ENCODE measurements at places on chromosomes 13 and 19. TPM values are rescaled to one million over a fixed set of nuclear protein-coding genes. Genes with fewer than 3 reads are reported as not detected.

DNA sequence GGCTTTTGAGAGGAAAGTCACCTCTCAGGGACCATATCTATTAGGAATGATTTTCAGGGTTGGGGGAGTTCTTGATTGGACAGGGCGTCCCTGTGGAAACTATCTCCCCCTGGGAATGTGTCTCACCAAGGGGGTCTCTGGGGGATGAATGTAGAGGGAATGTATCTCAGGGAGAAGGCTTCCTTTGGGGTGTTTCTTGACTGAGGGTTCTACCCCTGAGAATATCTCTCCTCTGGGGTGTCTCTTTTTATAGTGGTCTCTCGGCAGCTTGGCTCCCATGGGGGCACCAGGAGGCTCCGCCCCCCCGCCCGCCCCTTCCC lies 1.0 kb downstream of the RTBDN start:
- peak; percentile 32 for DNase-seq

GRCh38 chr19:31145007-31145406 lies 204.2 kb downstream of the TSHZ3 start:
- no peak for DNase-seq

DNA sequence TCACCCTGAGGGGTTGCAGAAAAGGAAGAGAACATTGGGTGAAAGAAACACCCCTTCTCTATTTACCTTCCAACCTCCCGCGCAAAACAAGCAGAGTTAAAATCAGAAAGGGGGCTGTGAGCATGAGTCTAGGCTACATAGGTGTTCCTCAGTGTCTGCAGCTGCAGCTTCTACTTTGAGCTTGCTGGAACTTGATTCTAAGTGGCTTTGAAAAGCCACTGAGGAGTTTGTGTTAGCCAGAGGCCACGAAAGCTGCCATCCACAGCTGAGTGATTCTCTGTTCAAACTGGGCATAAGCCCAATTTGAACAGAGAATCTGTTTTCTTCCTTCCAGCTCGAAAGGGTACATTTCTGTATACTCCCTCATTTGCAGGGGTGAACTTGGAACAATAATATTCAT lies 343.9 kb downstream of the PCDH9 start:
- DNase-seq: peak; percentile 3

- peak; percentile 89 for DNase-seq
These were observed at the start of gene TEAD2 for GRCh38 chr19:49362048-49362928. Gene TEAD2 (minus strand): TSS chr19:49362416. CDS start chr19:49360075, 2,341 bp downstream.

DNA sequence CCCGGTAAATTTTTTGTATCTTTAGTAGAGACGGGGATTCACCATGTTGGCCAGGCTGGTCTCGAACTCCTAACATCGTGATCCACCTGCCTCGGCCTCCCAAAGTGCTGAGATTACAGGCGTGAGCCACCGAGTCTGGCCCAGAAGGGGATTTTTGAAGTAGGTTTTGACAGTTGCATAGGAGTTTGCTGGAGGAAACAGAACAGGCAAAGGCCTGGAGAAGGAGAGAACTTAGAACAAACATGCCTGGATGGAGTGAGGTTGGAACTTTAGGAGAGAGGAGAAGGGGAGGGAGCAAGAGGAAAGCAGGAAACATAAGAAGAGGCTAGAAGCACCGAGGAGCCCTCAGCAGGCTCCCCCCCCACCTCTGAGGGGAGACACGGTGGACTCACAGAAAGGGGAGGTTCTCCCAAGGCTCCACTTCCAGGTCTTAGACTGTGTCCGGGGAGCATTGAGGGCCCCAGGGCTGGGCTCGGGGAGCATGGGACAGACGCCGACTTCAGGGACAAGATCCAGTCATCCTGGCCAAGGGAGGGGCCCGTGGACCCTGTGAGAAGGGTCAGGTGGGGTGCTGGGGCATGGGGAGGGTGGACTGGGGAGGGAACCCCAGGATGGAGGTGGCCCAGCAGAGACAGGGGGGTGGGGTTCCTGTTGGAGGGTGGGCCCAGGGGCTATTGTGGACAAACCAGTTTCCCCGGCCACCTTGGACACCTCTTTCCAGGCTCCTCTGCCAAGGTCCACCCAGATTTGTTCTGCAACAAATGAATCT lies 1.8 kb upstream of the FBN3 start:
- no peak for DNase-seq

- DNase-seq: no peak
These were observed 66.2 kb downstream of the FOXO1 start for GRCh38 chr13:40600149-40600751.

DNA sequence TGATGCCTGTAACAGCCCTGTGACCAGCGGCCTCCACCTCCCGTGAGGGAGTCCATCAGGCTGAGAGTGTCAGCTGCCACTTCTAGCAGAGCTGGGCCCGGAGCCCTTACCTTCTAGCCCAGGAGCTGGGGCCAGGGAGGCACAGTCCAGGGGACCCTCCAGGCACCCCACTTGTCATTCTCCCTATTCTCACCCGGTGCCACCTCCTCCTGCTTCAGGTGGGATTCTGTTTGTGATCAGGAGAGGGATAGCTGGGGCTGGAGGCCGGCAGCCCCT lies 4.1 kb downstream of the RASA3 start:
- DNase-seq: no peak

- DNase-seq: peak; percentile 100
These were observed 959 bp downstream of the TNPO2 start for GRCh38 chr19:12722566-12723380.

DNA sequence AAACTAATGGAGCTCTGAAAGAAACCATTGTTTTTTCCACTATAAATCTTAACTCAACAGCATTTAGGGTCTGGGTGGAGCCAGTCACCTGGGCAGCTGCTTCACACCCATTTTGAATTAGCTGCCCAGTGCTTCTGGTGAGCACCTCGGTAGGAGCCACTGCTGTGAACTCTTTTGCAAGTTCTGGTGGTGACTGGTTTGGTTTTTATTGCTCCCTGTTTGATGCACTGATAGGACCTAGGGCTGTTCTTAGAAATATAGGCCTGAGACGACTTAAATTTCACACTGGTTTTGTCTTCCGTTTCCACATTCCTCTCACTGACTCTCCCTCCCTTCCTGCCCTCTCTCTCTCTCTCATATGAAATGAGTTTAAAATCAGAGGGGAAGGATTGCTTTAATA lies 103.9 kb downstream of the GGACT start:
- no peak for DNase-seq

DNA sequence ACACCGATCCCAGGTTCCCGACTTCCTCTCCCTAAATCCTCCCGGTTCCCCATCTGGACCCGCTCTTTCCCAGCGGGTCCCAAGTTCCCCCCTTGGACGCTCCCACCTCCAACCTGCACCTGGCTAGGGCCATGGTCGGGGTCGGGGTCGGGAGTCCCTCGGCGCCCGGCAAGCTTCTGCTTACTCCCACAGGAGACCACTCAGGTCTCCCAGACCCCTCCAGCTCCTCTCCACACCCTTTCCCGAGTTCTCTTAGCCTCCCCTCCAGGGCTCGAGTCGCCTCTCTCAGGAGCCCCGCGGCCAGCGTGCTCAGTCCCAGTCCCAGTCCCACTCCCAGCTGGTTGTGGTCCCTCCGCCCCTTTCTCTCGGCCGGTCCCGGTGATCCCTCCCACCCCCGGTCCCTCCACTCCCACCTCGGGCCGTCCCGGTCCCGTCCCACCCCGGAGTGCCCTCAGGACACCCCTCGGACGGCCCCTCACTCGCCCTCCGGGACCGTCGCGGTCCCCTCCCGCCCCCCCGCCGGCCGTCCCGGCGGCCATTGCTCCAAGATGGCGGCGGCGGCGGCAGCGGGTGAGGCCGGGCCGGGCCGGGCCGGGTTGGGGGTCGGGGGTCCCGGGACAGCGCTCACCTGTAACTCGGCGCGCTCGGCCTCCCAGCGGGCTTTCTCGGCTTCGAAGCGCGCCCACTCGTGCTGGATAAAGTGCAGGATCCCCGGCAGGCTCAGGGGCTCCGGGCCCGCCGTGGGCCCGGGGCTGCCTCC lies at the start of gene FKRP:
Gene FKRP (plus strand): TSS at position 537 of the 760 bp plus-strand sequence. CDS start 9,394 bp downstream, outside the sequence.
- peak; percentile 56 for DNase-seq

- no peak for DNase-seq
These were observed 44.6 kb downstream of the GGACT start for GRCh38 chr13:100543872-100544602.

GRCh38 chr13:98503175-98504028 lies 73.5 kb downstream of the STK24 start:
- no peak for DNase-seq

- DNase-seq: no peak
These were observed 40.3 kb upstream of the SGCG start for GRCh38 chr13:23140492-23140891.

DNA sequence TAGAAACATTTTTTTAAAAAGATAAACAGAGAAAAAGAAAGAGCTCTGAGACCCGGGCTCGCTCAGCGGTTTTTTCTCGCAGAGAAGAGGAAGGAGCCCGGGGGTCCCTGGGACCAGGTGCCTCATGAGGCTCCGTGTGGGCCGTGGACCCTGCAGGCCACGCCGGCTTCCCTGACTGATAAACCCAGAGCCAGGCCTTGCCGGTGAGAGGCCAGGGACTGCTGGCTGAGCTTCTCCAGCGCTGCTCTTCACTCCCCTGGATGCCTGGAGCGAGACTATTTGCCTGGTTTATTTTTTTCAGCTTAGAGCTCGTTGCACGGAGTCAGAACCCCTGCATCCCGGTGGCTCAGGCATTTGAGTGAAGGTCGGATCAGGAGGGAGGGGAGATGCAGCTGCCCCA lies 53.4 kb upstream of the F7 start:
- DNase-seq: no peak

DNA sequence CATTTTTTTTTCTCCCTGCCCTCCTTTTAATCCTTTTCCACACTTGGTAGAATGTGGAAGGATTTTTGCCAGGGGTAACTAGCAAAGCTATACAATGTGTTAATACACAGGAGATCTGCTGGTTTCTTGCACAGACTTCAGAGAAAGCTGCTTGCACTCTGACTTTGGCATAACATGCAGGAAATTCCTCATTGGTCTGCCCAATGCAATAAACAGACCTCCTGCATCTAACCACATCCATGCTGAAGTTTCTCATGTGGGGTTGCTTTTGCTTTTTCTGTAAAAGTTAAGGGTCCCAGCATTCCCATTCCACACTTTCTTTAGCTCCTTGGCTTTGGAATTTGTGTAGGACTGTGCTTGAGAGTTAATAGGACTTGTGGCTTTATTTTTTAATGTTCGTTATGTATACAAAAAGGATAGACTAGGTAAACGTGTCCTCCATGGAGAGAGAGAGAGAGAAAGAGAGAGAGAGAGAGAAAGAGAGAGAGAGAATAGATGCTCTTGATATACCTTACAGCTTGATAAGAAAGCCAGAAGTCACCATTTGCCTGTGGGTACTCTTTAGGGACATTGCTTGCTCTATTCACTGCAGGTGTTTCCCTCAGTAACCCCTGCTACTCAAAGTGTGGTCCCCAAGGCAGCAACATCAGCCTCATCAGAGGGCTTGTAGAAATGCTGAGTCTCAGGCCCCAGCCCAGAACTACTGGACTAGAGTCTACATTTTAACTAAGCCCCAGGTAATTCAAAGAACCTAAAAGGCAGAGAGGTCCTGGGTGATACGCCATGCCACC lies 170.5 kb downstream of the SHISA2 start:
- no peak for DNase-seq

DNA sequence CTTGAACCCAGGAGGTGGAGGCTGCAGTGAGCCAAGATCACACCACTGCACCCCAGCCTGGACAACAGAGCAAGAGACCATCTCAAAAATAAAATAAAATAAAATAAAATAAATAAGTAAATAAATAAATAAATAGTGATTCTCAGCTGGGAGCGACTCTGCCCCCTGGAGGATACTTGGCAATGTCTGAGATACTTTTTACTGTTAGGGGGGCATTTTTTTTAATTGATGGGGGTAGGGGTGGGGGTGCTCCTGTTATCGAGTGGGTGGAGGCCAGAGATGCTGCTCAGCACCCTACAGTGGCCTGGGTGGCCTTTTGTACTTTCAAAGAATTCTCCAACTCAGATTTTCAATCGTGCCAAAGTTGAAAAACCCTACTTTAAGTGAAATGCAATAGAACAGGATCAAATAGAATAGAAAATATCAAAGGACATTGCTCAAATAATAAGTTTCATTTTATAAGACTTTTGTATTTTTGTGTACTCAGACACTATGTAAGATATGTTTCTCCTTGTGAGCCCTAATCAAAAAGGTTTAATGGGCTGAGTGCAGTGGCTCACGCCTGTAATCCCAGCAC lies 7.1 kb upstream of the CLPP start:
- peak; percentile 35 for DNase-seq

- DNase-seq: no peak
These were observed 2.2 kb downstream of the ANKRD10 start for GRCh38 chr13:110912651-110913051.

- DNase-seq: no peak
These were observed 29.2 kb downstream of the RBM26 start for GRCh38 chr13:79376843-79377242.

GRCh38 chr19:11480715-11481533 lies at the start of gene ELAVL3:
Gene ELAVL3 (minus strand): TSS chr19:11481046. CDS start chr19:11480608, 438 bp downstream.
- DNase-seq: peak; percentile 76

GRCh38 chr13:28820099-28821051 lies at the start of gene MTUS2:
Gene MTUS2 (plus strand): TSS chr13:28820339.
- DNase-seq: peak; percentile 85

GRCh38 chr13:97266772-97267417 lies 44.8 kb downstream of the MBNL2 start:
- DNase-seq: peak; percentile 36

GRCh38 chr19:3423183-3423829 lies 56.9 kb downstream of the NFIC start:
- no peak for DNase-seq

DNA sequence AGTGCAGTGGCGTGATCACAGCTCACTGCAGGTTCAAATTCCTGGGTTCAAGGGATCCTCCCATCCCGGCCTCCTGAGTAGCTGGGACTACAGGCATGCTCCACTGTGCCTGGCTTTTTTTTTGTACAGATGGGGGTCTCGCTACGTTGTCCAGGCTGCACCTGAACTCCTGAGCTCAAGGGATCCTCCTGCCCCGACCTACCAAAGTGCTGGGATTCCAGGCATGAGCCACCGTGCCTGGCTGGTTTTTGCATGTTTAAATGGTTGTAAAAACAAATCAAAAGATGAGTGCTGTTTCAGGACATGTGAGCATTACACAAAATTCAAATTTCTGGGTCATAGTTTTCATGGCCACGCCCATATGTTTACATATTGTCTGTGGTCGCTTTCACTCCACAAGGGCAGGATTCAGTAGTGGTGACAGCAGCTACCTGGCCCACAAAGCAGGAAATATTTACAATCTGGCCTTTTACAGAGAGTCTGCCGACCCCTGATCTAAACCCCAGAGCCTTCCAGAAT lies 5.3 kb downstream of the MATK start:
- DNase-seq: no peak

- DNase-seq: no peak
These were observed 38.9 kb downstream of the ATP12A start for GRCh38 chr13:24719139-24719538.

Gene TNFRSF19
- total RNA-seq: 0.93 TPM

Gene CYP2A7
- total RNA-seq: not detected

Gene GJB6
- not detected for total RNA-seq

Gene KLK12
- total RNA-seq: not detected

Gene KIR2DL1
- not detected for total RNA-seq

Gene RNF17
- not detected for total RNA-seq

Gene TIMM44
- total RNA-seq: 121 TPM

Gene ABCA7
- total RNA-seq: 18.1 TPM

Gene SYNE4
- total RNA-seq: 24.1 TPM

Gene KBTBD6
- total RNA-seq: 12.5 TPM

Gene NKPD1
- total RNA-seq: 1.3 TPM

Gene KLK7
- 1.4 TPM for total RNA-seq

Gene TTC9B
- 0.63 TPM for total RNA-seq

Gene AMER2
- total RNA-seq: 0.62 TPM

Gene LIPE
- 16.2 TPM for total RNA-seq

Gene ATP4A
- total RNA-seq: 0.63 TPM

Gene PODNL1
- total RNA-seq: not detected

Gene ZNF606
- total RNA-seq: 55.6 TPM

All from GM23338 (cell line).